Lung microvascular endothelial cell (primary cell): ENCODE measurements at places on chromosomes 3 and 15.

GRCh38 chr3:194672876-194673275, 885 bp upstream of the LSG1 start:
- peak; percentile 44 for DNase-seq

- DNase-seq = no peak
These were observed 6.2 kb downstream of the PLA2G4B start for GRCh38 chr15:41844814-41845213.

DNA sequence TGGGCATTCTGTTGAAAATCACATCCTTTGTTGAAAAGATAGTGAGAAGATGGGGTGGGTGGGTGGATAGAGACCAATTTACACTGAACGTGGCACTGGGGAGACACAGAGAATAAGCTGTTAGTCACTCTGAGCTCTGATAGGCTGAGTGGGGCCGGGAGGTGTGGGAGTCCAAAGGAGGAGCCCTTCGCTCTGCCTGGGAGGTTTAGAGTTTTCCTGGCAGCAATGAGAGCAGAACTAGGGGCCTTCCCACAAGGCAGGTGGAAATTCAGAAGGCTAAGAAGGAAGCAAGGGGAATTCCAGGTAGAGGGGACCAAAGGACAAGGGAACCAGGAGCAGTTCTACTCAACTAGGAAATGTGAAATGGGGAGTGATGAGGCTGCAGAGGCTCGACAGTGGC, 272.7 kb downstream of the RPLP1 start:
- no peak for DNase-seq

DNA sequence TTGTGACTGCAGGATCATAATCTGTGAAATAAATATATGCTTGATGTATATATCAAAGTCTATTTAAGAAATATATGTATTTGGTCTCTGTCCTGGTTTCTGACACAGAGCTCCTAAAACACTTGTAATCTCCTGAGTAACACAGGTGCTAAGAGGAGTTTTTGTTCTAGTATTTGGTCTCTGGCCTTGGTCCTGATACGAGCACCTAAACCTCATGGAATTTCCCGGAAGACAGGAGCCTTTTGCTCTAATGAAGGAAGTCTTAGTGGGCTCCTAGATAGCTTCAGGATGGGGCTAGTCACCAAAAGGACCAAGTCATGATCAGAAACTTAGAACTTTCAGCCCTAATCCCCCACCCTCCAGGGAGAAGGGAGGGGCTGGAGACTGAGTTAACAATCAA, 19.2 kb upstream of the MUSTN1 start:
- DNase-seq = no peak

DNA sequence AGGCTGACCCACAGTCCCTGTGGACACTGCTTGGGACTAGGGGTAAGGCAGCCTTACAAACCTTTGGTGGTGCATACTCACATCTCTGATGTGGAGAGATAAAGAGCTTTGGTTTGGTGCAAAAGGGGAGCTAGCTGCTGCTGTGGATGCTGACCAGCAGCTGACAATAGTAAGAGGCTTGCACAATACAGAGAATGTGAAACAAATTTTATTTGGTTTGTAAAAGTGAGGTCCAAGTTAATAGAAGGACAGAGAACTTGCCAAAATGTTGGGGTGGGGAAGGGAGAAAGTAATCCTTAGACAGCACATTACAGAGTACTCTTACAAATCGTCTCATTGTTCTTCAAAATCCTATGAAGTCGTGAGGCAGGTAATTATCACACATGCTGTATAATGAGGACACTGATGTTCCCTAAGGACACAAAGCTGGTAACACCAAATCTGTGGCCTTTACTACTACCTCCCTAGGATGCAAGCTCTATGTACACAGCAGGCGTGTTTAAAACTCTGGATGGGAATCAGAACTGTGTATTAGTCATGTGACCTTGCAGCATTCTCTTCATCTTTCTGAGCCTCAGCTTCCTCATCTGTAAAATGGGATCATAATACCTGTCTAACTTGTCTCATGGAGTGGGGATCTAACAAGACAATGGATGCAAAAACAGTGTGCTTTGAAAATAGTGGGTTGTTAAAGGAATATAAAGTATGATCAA, 21.6 kb downstream of the ARHGAP31 start:
- no peak for DNase-seq

GRCh38 chr15:100189849-100190248, 151.9 kb downstream of the ADAMTS17 start:
- no peak for DNase-seq

- DNase-seq = no peak
These were observed 53.5 kb upstream of the KPNA4 start for GRCh38 chr3:160618878-160619277.

DNA sequence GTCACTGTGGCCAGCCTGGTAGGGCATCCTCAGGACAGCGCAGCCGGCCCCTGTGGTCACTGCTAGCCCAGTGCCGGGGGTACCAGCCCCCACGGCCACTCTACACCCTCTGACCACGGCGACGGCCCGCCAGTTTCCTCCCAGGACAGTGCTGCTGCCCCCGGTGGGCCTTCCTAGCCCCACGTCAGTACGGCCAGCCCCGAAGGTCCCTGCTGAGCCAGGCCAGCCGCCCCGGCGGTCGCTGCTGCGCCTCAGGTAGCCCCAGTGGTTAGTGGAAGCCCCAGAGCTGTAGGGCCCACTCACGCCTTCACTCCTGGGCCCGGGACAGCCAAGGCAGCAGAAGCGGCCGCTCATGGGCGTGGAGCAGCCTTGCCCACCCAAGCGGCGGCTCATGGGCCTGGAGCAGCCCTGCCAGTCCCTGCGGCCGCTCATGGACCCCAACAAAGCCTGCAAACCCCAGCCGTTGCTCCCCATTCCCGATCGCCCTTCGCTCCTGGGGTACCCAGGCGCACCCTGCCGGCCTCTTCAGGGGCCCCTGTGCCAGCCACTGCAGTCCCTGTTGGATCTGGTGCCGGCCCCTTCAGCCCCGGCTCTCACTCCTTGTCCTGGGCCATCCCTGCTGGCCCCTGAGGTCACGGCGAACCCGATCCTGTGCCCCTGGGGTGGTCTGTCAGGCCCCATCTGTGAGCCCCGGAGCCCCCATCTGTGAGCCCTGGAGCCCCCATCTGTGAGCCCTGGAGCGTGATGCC, 9.5 kb upstream of the ROPN1B start:
- DNase-seq = no peak

DNA sequence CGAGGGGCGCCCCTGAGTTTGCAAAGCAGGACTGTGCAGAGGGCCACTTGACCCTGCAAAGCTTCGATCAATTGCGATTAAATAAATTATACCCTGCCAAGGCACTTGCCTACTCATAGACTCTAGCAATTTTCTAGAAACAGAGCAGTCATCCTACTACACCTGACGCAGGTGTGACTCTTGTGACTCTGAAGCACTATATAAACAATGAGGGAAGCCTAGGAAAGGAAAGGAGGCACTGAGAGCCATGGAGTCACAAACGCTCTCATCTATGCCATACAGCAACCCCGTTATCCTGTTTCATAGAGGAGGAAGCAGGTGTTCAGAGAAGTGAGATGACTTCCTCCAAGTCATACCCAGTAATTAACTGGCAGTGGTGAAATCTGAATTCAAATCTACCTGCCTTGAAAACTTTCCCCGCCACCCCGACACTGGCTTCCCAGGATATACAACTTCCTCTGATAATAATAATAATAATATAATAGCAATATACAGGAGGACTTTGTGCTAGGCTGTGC, 14.4 kb downstream of the ARHGEF3 start:
- DNase-seq = no peak

GRCh38 chr3:111901637-111902036, 42.6 kb downstream of the PHLDB2 start:
- no peak for DNase-seq

- DNase-seq = no peak
These were observed 398.5 kb downstream of the VPS13C start for GRCh38 chr15:61661791-61662190.

DNA sequence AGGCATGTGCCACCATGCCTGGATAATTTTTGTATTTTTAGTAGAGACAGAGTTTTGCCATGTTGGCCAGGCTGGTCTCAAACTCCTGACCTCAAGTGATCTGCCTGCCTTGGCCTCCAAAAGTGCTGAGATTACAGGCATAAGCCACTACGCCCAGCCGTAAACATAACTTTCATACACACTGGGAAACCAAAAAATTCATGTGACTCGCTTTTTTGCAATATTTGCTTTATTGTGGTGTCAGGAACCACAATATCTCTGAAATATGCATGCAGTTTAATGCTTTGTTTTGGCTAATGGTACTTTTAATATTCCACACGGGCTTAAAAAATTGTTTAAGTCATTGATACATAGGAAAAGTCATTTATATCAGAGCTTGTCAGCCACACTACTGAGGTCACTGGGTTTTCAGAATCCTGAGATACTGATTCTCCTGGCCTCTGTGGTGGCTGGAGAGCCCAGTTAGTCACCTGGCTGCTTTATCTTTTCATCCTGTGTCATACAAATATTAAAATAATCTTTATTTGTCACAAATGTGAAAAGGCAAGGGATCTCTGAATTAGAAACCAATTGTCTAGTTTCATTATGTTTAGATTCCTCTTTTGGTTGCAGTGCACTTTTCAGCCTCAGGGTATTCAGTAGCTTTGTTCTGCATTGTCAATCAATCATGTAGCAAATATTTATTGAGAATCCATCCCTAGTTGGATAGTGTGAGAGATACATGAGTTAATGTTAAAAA, 10.0 kb downstream of the TMEM62 start:
- DNase-seq = no peak
